ENCODE measurements at places on chromosomes 16 and 17. TPM values are rescaled to one million over a fixed set of nuclear protein-coding genes. Genes with fewer than 3 reads are reported as not detected.

GRCh38 chr17:47318197-47318918, 5.4 kb upstream of the EFCAB13 start:
- H3K36me3 ChIP-seq: no peaks in the 10 kb centered on the region
- no peak for DNase-seq
- peaks cover 4% of the 10 kb centered on the region for H3K4me1 ChIP-seq
- H3K4me3 ChIP-seq: no peak overlapping the region

DNA sequence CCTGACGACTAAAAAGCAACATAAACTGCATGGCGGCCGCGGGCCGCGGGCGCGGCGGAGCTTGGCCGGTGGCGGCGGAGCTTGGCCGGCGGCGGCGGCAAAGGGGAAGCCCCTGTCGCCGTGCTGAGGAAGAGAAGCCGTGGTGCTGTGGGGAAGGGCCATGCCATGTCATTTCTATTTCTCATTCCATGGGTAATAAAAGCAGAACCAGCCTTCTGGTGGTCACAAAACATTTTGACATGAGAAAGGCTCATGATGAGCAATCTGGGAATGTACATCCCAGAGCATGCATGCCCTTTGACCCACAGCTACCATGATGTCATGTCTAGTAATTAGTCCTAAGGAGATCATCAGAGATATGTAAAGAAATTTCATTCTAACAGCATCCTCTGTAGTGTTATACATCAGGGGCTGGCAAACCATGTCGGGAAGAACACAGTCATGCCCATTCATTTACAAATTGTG, 23.9 kb upstream of the HEATR6 start:
- DNase-seq: no peak
- peaks cover 16% of the 10 kb centered on the region for H3K27me3 ChIP-seq
- H3K4me3 ChIP-seq: peak overlapping the region; percentile 67
- H3K36me3 ChIP-seq: no peaks in the 10 kb centered on the region
- no peak overlapping the region for H3K27ac ChIP-seq

DNA sequence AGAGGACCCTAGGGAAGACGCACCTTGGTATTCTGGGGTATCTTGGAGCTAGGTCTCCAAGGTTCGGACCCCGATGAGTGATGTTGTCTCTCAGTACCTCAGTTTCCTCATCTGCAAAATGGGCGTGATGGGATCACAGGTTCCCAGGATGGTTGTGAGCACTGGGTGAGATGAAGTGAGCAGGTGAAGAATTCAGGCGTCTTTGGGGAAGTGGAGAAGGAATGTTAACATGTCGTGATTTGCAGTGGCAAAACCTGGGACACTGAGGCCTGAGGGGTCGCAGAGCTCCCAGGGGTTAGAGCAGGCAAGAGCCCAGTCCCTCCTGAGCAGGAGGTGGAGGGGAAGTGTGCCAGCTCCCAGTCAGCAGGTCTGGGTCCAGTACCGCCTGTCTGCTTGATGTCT, 215.1 kb upstream of the GSE1 start:
- H3K4me1 ChIP-seq: no peaks in the 10 kb centered on the region
- H3K4me3 ChIP-seq: no peak overlapping the region
- no peak for DNase-seq

- H3K36me3 ChIP-seq: no peaks in the 10 kb centered on the region
- no peak overlapping the region for H3K4me3 ChIP-seq
- DNase-seq: no peak
- H3K27me3 ChIP-seq: no peaks in the 10 kb centered on the region
Observed at GRCh38 chr16:89672177-89672941, 14.1 kb upstream of the CDK10 start.

Gene AURKB
- not detected for polyA plus RNA-seq

Gene ACE
- 0.15 TPM for polyA plus RNA-seq

DNA sequence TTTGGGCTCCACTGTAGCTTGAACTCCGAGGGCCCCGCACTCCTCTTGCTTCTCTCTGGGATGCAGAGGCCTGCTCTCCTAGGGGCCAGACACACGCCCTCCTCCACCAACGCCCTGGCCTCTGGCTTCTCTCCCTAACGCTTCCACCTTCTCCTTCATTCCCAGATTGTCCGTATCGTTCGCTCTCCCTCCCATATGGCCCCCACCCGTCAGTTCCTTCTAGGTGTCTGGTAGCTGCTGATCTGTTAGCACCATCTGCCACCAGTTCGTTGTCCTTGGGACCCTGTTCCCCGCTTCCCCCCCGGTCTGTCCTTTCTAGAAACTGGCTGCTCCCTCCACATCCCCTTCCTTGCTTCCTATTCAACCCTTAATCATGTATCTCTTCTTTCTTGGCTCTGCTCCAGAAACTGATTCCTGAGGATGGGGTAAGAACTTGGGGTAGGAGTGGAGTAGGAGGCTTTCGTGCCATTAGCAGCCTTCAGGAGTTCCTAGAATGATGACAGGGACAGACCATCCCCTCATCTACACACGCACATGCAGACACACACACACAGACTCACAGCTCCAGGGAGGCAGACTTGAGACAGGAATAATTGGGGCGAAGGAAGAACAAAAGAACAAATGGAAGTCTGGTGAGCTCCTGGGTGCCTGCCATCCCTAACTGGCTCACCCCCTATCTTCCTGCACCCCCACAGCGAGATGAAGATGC, 4.3 kb downstream of the ATP1B2 start:
- H3K4me3 ChIP-seq: no peak overlapping the region
- no peaks in the 10 kb centered on the region for H3K36me3 ChIP-seq
- DNase-seq: no peak
- peaks cover 3% of the 10 kb centered on the region for H3K27me3 ChIP-seq

- DNase-seq: no peak
- H3K27ac ChIP-seq: peak overlapping the region; percentile 11
- H3K4me1 ChIP-seq: peaks cover 25% of the 10 kb centered on the region
- no peaks in the 10 kb centered on the region for H3K36me3 ChIP-seq
- H3K4me3 ChIP-seq: no peak overlapping the region
Observed at GRCh38 chr17:77926981-77927380, 31.5 kb upstream of the TNRC6C start.

DNA sequence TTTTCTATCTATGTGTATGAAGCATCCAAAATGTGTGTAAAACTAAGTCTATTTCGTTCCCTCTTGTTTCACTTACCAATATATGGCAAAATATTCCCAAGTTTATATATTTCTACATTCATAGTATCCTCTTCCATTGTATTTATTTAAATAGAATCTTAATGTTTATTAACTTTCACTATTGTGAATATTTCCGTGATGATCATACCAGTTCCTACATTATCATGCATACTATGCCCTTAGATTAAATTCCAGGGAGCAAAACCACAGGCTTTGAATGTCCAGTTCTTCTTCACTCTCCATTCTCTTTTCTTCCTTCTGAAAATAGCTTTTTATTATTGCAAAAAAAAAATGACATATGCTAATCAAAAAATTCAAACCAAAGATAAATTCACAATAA, 4.0 kb downstream of the MAP2K6 start:
- DNase-seq: no peak
- H3K36me3 ChIP-seq: peaks cover 8% of the 10 kb centered on the region
- peaks cover 32% of the 10 kb centered on the region for H3K4me1 ChIP-seq
- no peak overlapping the region for H3K27ac ChIP-seq
- no peaks in the 10 kb centered on the region for H3K27me3 ChIP-seq

DNA sequence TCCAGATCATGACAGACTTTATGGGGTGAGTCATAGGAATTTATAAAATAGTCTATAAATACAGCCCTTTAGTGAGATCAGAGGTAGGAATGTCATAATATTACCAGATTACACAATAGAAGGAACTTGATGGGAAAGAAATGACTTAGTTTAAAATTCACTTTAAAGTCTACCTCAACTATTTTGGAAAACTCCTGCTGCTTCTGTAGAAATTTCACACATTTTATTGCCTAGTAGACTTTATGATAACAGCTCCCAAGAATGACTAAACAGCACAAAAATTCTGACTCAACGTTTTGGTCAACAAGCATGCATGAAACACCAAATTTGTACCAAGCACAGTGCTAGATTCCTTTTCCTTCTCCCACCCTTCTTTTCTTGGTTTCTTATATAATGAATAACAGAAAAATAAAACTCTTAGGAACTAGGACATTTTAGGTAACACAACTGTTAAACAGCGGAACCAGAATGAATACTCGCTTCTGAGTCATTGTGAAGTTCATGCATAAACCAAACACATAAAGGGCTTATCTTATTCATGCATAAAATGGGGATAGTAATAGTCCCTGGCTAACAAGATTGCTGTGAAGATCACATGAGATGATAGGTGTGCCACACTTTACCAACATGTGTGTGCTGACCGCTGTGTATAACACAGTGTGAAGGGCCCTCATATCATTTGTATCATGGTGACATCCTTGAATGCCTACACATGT, 243.9 kb downstream of the CDH8 start:
- no peak overlapping the region for H3K4me3 ChIP-seq
- H3K27ac ChIP-seq: no peak overlapping the region
- DNase-seq: no peak
- H3K27me3 ChIP-seq: no peaks in the 10 kb centered on the region
- H3K4me1 ChIP-seq: no peaks in the 10 kb centered on the region

DNA sequence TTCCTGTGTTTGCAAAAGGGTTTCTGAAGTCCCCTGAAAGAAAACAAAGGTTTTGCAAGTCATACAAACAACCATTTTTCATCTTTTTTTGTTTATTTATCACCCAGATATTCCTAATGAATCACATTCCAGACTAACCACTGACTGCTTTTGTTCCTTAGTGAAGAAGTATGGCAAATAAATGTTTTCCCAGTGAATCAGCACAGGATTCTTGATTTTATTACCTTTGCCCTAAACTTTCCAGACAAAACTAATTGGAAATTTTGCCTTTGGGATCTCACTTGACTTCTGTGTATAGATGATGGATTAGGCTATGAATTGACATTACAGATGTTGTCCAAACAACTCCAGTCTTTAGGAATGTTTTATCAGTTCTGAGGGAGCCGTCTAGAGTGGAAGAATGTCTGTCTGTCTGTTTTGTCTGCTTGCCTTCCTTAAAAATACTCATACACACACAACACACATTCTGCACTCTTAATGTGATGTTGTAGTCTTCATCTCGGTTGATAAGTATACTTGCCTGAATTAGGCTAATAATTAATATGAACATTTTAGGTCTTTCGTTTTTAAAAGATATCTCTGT, 48.9 kb downstream of the VMP1 start:
- H3K27ac ChIP-seq: no peak overlapping the region
- no peak overlapping the region for H3K4me3 ChIP-seq
- H3K27me3 ChIP-seq: no peaks in the 10 kb centered on the region
- peaks cover 12% of the 10 kb centered on the region for H3K4me1 ChIP-seq
- DNase-seq: no peak
- H3K36me3 ChIP-seq: peaks cover 11% of the 10 kb centered on the region

Gene ASGR2
- not detected for polyA plus RNA-seq

DNA sequence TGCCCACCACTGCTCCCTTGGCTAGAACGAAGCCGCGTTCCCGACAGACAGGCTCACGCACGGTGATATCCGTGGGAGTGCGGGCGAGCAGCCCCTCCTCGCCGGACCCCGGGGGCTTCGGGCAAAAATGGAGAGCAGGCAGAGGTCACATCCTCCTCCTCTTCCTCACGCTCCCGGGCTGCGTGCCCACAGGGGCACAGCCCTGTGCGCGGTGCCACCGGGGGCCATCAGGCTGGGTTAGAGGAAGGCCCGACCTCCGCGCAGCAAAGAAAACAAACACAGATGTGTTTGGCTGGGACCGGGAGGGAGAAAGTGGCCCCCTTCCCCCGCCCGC, 519 bp upstream of the NTN1 start:
- peaks cover 11% of the 10 kb centered on the region for H3K4me1 ChIP-seq
- H3K27ac ChIP-seq: no peak overlapping the region
- no peaks in the 10 kb centered on the region for H3K36me3 ChIP-seq
- DNase-seq: no peak
- peak overlapping the region; percentile 84 for H3K4me3 ChIP-seq

DNA sequence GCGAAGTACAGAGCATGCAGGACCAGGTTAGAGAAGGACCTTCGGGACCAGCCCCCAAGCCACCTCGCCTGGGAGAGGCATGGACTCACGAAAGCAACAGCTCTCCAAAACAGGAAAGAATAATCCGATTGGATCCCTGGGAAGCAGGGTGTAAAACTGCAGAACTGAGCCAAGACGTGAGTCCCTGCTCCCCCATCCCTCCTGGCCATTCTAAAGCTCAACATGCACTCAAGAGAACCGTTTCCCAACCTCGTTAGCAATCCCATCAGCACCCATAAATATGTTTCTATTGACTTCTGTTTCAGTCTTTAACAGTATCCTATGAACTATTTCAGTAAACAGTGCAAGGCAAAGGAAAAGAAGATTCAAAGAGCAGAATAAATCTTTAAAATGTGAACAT, 167.0 kb downstream of the COPRS start:
- no peaks in the 10 kb centered on the region for H3K27me3 ChIP-seq
- no peak overlapping the region for H3K4me3 ChIP-seq
- H3K4me1 ChIP-seq: no peaks in the 10 kb centered on the region

Gene DNASE1L2
- not detected for polyA plus RNA-seq

DNA sequence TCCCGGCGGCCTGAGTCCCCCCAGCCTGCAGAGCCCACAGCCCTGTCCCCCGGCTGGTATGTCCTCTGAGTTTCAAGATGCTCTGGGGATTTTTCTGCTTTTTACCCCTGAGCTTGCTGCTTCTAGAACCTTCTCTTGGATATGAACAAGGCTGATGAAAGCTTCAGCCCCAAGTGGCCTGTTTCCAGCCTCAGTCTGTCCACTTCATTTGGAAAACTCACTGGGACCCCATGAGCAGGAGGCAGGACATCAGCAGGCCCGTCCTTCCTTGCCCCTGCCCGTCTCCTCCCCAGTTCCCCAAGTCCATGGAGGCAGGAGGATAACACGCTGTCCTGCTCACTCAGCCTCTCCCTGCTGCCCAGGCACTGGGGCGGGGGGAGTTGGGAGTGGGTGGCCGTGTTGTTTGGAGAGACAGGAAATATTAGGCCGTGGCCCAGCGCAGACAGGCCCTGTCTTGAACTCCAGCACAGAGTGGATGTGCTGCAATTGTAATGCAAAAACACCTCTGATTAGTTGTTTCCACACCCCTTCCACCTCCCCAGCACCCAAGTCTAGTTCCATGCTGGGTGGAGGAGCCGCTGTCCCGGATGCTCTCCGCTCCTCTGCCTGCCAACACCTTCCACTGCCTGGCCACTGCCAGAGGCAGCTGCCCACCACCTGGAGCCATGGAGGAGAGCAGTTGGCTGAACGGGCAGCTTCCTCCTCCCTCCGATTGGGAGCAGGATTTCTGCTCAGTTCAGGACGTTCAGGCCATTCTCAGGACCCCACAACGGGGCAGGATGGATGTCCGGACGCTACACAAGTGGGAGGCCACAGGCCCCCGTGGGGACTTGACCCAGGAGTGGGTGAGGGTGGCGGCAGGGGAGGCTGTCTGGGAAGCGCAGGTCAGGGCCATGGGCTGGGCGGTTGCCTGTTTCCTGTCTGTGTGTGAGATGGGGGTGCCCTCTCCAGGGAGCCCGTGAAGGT, 216.9 kb upstream of the GSE1 start:
- H3K4me3 ChIP-seq: no peak overlapping the region
- no peaks in the 10 kb centered on the region for H3K36me3 ChIP-seq
- no peaks in the 10 kb centered on the region for H3K27me3 ChIP-seq
- H3K27ac ChIP-seq: no peak overlapping the region

GRCh38 chr16:87305505-87306391, 11.4 kb downstream of the C16orf95 start:
- peaks cover 4% of the 10 kb centered on the region for H3K36me3 ChIP-seq
- no peak overlapping the region for H3K4me3 ChIP-seq
- H3K27ac ChIP-seq: no peak overlapping the region
- H3K27me3 ChIP-seq: no peaks in the 10 kb centered on the region
- no peaks in the 10 kb centered on the region for H3K4me1 ChIP-seq

Gene TRPV3
- polyA plus RNA-seq: not detected

- DNase-seq: no peak
- H3K36me3 ChIP-seq: peaks cover 36% of the 10 kb centered on the region
- no peak overlapping the region for H3K4me3 ChIP-seq
- H3K4me1 ChIP-seq: no peaks in the 10 kb centered on the region
- H3K27ac ChIP-seq: no peak overlapping the region
- H3K27me3 ChIP-seq: no peaks in the 10 kb centered on the region
Observed at GRCh38 chr17:72884066-72884465, 208.4 kb downstream of the SLC39A11 start.
